H4 (cell line): ENCODE measurements at places on chromosomes 3 and 15. TPM values are rescaled to one million over a fixed set of nuclear protein-coding genes. Genes with fewer than 3 reads are reported as not detected.

DNA sequence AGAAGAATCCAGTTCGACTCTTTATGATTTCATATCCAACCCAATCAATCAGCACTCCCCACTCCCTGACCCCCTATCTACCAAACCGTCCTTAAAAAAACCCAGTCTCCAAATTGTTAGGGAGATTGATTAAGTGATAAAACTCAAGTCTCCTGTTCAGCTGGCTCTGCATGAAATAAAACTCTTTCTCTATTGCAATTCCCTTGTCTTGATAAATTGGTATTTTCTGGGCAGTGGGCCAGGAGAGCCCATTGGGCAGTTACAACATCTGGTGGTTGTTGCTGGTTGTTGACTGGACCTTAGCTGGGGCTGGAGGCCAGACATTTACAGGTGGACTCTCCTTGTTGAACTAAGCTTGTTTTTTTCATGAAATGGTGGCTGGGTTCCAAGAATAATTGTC, 642.3 kb downstream of the ROBO2 start:
- DNase-seq, result no peak

Gene CCDC54
- not detected in 2 replicates for total RNA-seq

DNA sequence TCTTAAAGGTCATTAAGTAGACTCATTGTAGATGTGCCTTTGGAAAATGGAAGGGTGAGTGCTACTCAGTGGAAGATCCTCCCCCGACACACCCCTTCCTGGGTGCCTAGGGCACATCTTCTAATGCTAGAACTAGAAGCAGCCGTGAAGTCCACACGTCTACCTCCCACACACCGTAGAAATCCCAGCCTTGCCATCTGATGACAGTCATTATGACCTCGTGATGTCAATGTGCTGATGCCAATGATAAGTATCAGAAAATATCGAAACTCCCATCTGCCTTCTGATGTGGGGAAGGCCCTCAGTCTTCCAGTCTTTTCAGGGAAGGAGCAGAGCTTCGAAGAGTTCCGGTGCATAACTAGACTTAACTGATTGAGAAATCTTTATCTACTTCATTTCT, 282.1 kb upstream of the ROPN1 start:
- no peak for DNase-seq

- DNase-seq, result no peak
Measured at GRCh38 chr3:188769831-188770230, 401.9 kb upstream of the TPRG1 start.

Gene TRPM1
- not detected in 2 replicates for total RNA-seq

GRCh38 chr15:66831801-66832390, 129.9 kb downstream of the SMAD6 start:
- no peak for DNase-seq

Gene NLGN1
- 14.7 and 16.9 TPM in 2 replicates for total RNA-seq

Gene DIPK2A
- total RNA-seq, result 27.4 and 42.1 TPM in 2 replicates

Gene ATP13A5
- total RNA-seq, result 0.04 and 0.48 TPM in 2 replicates

Gene SAMMSON
- total RNA-seq, result not detected in 2 replicates

GRCh38 chr3:73999501-73999900, 374.8 kb upstream of the PDZRN3 start:
- DNase-seq, result no peak

Gene THBS1
- 277 and 278 TPM in 2 replicates for total RNA-seq

Gene VWA5B2
- total RNA-seq, result not detected in 2 replicates

DNA sequence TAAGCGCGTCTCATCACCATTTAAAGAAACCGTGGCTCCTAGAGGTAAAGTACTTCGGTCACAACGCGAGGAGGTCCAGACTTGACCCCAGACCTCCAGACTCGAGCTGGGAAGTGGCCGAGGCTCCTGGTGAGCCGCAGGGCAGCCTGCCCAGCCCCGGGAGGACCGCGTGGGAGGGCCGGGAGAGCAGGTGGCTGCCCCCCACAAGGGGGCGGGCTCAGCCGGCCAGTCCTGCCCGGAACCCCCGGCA, at the start of gene SLC27A2:
Gene SLC27A2 (plus strand): TSS at position 228 of the 250 bp plus-strand sequence. CDS start 232 bp downstream, outside the sequence.
- no peak for DNase-seq

DNA sequence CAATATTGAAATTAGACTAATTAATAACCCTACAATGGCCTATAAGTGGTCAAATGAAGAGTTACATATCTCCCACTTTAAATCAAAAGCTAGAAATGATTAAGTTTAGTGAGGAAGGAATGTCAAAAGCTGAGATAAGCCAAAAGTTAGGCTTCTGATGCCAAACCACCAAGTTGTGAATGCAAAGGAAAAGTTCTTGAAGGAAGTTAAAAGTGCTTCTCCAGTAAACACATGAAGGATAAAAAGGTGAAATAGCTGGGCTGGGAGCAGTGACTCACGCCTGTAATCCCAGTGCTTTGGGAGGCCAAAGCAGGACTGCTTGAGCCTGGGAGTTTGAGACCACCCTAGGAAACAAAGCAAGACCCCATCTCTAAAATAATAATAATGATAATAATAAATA, 46.9 kb upstream of the DCUN1D1 start:
- DNase-seq, result no peak

Gene KY
- 0.04 TPM in 1 of 2 replicates, not detected in the other for total RNA-seq

GRCh38 chr15:62994439-62994838, 48.1 kb upstream of the TPM1 start:
- no peak for DNase-seq

Gene CISH
- total RNA-seq, result 0.23 and 1.3 TPM in 2 replicates

Gene BCL6
- 5.8 and 9.0 TPM in 2 replicates for total RNA-seq

GRCh38 chr3:155065537-155065936, 14.6 kb upstream of the MME start:
- DNase-seq, result peak; percentile 8

Gene GP9
- not detected in 2 replicates for total RNA-seq

DNA sequence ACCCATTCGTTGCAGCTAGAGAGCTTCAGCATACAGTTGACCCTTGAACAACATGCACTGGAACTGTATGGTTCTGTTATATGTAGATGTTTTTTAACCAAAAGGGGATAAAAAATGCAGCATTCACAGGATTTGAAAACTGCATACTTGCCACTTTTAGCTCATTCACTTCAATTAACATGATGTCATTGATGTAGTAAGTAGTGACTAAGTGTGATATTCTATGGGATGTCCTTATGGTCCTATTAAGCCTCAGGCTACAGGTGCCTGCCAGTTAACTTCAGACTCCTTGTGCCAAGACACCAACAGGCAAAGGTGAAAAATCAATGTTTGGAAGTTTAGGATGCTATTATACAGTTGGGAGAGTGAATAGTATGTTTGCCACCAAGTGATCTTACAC, 553.6 kb upstream of the NECTIN3 start:
- DNase-seq, result no peak

Gene GDPGP1
- total RNA-seq, result 3.1 and 3.6 TPM in 2 replicates

Gene FGF7
- total RNA-seq, result 3.6 and 8.2 TPM in 2 replicates

- DNase-seq, result no peak
Measured at GRCh38 chr15:95202569-95203349, 971.4 kb downstream of the MCTP2 start.

- no peak for DNase-seq
Measured at GRCh38 chr15:62588938-62589670, 424.0 kb upstream of the C2CD4B start.

GRCh38 chr15:90201944-90202375, 830 bp downstream of the SEMA4B start:
- DNase-seq, result no peak

DNA sequence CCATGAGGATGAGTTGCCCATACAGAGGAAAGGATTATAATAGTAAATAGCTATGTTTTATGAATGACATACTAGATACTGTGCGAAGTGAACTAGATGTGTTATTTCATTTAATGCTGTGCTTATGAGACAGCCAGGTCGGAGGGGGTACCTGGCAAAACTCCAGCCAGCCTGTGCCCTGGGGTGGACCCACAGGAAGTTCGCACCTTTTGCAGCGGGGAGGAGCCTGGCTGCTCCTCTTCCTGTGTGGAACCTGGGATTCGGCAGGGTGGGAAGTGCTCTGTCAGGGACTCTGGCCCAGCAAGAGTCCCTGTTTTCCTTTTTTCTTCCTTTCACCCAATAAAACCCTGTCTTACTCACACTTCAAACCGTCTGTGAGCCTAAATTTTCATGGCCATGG, 452.2 kb downstream of the IL5RA start:
- DNase-seq, result peak; percentile 35

GRCh38 chr15:25600751-25601150, 161.9 kb upstream of the UBE3A start:
- no peak for DNase-seq

Gene HYKK
- total RNA-seq, result 5.5 and 9.3 TPM in 2 replicates

GRCh38 chr15:52408823-52409222, 113.2 kb upstream of the MYO5C start:
- DNase-seq, result no peak

DNA sequence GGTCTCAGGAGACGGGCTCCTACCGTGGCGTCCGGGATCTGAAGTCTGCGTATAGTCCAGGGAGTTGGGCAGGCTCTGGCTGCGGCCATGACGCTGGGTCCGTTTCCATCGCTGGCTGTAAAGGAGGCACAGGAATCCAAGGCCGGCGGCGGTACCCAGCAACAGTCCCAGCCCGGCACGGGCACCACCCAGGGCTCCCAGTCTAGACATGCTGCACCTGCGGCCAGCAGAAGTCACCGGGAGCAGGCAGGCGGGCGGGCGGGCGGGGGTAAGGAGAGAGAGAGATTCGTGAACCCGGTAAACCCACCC, 526 bp downstream of the RMDN3 start:
- DNase-seq, result no peak

DNA sequence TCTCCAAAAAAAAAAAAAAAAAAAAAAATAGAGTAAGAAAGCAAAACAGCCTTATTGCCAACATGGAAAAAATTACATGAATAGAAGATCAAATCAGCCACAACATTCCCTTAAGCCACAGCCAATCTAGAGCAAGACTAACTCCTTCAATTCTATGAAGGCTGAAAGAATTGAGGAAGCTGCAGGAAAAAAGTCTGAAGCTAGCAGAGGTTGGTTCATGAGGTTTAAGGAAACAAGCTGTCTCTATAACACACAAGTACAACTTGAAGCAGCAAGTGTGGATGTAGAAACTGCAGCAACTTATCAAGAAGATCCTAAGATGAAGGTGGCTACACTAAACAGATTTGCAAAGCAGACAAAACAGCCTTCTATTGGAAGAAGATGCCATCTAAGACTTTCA, 9.3 kb downstream of the PARL start:
- DNase-seq, result no peak

Gene CEMIP
- 0.06 and 0.68 TPM in 2 replicates for total RNA-seq

- DNase-seq, result no peak
Measured at GRCh38 chr3:60190073-60190472, 1061.2 kb downstream of the FHIT start.

GRCh38 chr15:96756146-96756545, 425.6 kb downstream of the NR2F2 start:
- DNase-seq, result no peak

Gene CASR
- not detected in 2 replicates for total RNA-seq

DNA sequence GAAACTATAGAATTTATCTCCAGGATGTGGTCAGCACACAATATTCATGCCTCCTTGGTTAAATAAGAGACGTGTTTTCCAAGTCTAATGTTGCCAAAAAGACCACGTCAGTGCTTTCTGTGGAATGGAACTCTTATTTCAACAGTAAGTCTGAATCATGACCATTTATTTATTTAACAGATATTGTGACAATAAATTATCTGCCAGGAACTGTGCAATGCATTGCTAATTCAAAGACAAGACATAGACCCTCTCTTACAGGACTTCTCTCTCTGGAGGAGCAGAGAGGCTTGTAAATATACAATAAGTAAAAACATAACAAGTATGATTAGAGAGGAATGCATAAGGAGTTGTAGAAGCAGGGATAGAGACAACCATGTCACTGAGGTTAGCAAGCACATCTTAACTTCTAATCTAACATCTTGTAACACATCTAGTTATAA, 227.5 kb downstream of the DTWD1 start:
- DNase-seq, result peak; percentile 86

GRCh38 chr15:71943806-71944205, 133.5 kb downstream of the NR2E3 start:
- DNase-seq, result no peak

DNA sequence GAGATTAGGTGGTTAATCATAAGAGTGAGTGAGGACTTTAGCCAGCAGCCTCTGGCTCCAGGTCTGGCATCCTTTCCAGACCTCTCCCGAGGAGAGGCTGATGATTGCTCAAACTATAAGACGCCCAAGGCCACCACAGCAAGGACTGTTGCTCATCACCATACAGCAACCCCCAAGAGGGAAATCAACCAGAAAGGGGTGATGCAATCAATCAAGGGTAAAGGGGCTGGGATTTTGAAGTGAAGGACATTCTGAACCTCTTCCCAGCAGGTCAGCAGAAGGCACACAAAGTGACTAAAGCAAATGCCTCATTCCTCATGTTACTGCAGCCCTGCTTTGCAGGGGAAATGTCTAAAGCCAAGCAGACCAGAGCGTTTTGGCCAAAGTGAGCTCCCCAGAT, 247.3 kb upstream of the IGF1R start:
- no peak for DNase-seq

- DNase-seq, result peak; percentile 22
Measured at GRCh38 chr15:55993804-55994560, 570 bp upstream of the NEDD4 start.
